ENCODE measurements at places on chromosomes 5 and 9.

DNA sequence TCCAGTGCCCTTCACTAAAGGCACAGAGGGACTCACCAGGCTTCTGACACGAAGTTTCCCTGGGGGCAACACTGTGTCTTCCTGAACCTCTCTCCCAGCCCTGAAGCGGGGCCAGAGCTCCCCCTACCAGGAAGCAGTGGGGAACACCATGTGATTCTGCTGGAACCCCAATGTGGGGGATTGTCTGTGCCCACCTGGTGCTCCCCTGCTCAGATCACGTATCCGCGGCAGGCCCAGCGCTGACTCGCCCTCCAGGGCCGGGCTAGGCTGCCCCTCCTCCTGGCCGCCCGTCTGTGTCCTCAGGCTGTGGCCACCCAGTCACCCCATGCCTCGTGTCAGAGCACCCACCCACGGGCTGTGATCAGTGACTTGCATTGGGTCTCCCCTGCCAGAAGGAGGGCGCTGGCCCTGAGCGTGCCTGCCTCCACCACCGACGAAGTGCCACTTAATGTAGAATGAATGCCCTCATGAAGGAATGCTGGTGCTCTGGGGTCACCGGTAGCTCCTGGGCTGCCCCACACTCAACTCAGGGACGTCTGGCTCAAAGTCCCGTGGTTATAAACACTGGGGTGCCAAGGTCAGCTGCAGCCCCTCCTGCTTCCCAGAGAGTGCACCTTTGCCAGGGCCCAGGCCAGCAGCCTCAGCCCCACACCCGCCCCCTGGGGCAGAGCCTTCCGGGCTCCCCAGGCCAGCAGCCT lies 22.1 kb downstream of the SARDH start:
- DNase-seq, result no peak

DNA sequence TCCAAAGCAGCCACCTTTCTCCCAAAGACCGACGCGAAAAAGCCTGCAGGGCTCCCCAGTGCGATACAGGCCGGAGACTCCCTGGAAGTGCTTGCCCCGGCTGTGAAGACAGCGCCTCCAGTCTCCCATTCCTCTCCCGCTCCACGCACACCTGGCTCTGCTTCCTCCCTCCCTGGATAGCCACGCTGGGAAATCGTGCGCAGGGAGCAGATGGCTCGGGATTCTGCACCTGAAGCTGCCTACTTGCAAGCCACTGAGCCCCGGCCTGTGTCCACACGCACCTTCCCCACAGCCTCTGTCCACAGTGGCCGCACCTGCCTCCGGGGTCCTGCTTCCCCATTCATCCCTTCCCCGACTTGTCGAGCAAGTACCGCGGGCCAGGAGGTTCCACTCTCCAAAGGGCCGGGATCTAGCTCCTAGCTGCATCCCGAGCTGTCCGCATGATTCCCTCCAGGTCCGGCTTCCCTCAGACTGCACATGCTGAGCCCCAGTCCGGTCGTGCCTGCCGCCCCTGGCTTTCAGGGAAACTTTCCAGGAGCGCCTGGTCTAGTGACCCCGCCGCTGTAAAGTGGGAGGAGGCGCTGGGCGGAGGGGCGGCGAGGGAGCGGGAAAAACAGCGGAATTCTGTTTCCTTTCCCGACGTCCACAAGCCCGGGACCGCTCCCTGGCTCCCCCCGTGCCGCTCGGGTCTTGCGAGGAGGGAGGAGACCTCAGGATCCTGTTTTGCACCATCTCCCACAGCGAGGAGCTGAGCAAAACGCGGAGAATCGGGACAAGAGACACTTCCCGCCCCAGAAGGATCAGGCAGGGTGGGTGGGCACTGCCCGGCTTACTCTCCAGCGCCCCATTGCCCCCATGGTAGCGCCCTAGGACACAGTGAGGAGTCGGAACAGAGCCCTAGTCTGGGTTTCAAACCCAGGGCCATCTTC lies 2.0 kb downstream of the SEMA6A start:
- no peak for DNase-seq

DNA sequence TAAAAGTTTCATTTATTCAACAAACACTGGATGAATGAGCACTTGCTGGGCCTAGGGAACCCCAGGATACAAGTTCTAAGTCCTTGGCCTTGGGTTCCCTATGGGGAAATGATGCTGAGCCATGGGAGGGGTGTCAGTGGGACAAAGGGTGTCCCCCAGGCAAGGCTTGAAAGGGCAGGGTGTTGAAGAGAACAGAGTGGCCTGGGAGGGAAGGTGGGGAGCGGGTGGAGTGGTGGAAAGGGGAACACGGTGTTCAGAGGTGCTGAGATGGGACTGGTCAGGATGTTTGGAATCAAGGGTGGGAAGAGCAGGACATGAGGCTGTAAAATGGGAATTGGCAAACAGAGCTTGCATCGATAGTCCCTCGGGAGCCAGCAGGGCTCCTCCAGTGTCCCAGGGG lies 61.8 kb downstream of the PPARGC1B start:
- no peak for DNase-seq

DNA sequence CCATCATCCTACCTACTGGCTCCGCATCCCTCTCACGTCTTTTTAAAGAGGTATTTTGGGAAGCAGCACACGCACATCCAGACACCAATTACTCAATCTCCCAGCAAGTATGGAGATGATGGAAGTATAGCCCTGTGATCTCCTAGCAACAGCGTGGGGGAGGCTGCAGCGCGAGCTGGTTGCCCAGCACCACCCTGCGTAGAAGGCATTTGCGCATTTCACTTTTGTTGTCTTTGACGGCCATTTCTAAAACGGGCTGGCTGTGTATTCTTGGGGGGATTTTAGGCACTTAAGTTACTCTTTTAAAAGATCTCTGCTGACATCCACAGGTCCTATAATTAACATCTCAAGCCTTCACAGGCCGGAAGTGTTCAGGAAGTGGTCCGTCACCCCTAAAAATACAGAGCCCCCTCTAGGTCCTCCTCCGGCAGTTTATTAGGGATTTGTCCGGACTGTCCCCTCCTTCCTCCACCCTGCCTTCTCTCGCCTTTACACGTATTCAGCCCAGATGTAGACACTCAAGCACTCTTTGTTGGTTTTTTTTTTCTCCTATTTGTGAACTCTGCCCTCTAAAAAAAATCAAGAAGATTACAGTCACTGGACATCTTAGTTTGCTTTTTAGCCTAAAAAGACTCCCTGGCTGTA lies 371.4 kb downstream of the NTRK2 start:
- no peak for DNase-seq

- DNase-seq, result no peak
Observed at GRCh38 chr5:122981846-122982245, 54.7 kb downstream of the PPIC start.

DNA sequence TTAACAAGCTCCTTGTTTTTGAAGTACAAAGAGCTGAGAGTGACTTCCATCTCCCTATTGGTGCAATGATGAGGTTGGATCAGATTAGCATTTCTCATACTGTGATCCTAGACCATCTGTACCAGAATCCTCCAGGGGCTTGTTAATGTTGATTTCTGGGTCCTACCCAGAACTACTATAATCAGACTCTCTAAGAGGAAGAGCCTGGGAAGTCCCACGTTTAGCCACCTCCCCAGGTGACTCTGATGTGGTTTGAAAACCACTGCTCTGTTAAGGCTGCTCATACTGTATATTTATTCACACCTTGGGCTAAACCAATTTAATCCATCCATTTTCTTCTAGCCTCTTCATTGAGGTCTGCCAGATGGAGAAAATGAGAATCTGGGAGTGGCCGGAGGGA lies 49.6 kb upstream of the SMIM32 start:
- DNase-seq, result no peak

DNA sequence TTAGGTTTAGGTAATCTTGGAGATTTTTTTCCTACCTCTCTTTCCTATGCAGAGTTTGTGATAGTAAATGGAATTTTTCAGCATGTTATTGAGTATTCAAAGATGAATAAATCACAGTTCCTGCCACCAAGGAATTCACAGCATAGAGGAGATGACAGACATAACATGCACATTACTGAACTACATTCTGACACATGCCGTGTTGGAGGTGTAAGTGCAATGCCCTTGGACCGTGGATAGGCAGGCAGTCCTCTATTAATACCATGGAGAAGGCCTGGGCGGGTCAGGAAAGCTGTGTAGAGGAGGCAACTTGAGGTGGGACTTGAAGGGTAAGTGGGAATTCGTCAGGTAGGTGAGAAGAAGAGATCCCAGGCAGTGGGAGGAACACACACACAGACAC lies 43.9 kb downstream of the MCCC2 start:
- DNase-seq, result no peak

GRCh38 chr9:94867281-94867841 lies 140.9 kb downstream of the AOPEP start:
- DNase-seq, result no peak

GRCh38 chr9:88233091-88233490 lies 94.8 kb upstream of the SPATA31C2 start:
- DNase-seq, result no peak

Measured in stimulated activated CD8-positive, alpha-beta memory T cell treated with anti-CD3 and anti-CD28 coated beads, Interleukin-4, amount 100 ng/mL, for 1 hour (primary cell).